Tibial nerve (tissue), 4 donors: ENCODE measurements at places on chromosomes 16 and 17. TPM values are rescaled to one million over a fixed set of nuclear protein-coding genes. Genes with fewer than 3 reads are reported as not detected.

DNA sequence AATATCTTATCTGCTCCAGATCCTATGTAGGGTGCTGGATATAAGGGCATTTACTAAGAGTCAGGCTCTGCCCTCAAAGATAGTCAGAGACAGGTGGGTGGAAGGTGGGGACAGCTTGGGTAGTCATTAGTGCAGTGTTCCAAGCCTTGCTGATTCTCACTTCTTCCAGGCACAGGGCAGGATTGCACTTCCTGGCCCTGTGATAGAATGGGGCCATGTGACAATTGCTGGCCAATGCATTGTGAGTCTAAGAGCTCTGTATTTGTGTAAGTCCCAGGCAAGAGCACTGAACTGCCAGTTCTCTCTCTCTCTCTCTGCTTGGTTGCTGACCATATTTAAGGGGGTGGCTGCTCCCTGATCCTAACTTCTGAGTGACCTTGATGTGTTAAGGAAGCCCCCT is 112.1 kb downstream of the C16orf78 start:
- no peak overlapping the region for H3K27ac ChIP-seq
- no peaks in the 10 kb centered on the region for H3K27me3 ChIP-seq
- no peaks in the 10 kb centered on the region for H3K4me1 ChIP-seq
- H3K4me3 ChIP-seq, result no peak overlapping the region

DNA sequence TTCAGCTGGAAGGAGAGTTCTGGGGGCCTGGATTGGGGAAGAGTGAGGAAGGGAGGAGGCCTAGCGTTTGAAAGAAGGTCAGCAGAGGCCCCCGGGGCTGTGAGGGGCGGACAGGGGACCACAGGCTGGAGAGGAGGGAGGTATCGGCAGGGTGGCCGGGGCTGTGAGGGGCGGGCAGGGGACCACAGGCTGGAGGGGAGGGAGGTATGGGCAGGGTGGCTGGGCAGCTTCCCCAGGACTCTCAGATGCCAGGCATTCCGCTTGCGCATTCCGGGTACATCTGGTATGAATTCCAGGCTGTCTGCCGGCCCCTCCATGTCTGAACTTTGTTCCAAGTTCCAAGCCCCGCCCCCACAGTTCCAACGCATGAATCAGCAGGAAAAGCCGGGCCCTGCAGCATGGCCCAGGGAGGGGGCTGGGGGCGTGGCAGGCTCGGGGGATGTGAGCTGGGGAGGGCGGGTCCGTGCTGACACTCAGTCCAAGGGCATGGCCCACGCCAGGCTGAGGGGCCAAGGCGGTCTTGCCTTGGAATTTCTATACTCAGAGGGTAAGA is 4.3 kb upstream of the TLCD2 start:
- peak overlapping the region; percentile 85 for H3K4me3 ChIP-seq
- peak; percentile 99 for DNase-seq
- H3K36me3 ChIP-seq, result peaks cover 18% of the 10 kb centered on the region
- peak overlapping the region; percentile 99 for H3K27ac ChIP-seq
- H3K27me3 ChIP-seq, result no peaks in the 10 kb centered on the region
- no peaks in the 10 kb centered on the region for H3K4me1 ChIP-seq

DNA sequence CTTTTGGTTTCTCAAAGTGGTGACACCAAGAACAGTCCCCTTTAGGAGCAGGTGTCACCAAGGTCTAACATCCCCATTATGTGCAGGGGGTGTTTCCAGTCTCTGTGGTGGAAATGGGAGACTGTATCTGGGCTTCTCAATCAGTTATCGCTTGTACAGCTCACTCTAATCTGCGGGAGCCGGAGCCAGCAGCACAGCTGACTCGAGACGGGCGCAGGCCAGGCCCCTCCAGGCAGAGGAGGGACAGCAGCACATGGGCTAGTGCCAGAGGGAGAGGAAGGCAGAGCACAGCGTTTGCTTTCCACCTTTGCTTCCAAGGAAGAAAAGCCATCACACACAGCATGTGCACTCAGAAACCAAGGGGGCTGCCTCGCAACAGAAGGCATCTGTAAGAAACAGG is 91.2 kb upstream of the CREBBP start:
- no peaks in the 10 kb centered on the region for H3K36me3 ChIP-seq
- no peak for DNase-seq
- no peaks in the 10 kb centered on the region for H3K4me1 ChIP-seq
- no peak overlapping the region for H3K27ac ChIP-seq

- H3K27me3 ChIP-seq, result no peaks in the 10 kb centered on the region
- H3K4me1 ChIP-seq, result no peaks in the 10 kb centered on the region
- no peak for DNase-seq
- H3K4me3 ChIP-seq, result no peak overlapping the region
- H3K36me3 ChIP-seq, result no peaks in the 10 kb centered on the region
- H3K27ac ChIP-seq, result no peak overlapping the region
Observed at GRCh38 chr16:78421181-78421708, 321.8 kb downstream of the WWOX start.

Gene TOX3
- not detected for total RNA-seq

Gene CCNF
- total RNA-seq, result 1.9 TPM
